ENCODE measurements at places on chromosomes 3 and 15.

DNA sequence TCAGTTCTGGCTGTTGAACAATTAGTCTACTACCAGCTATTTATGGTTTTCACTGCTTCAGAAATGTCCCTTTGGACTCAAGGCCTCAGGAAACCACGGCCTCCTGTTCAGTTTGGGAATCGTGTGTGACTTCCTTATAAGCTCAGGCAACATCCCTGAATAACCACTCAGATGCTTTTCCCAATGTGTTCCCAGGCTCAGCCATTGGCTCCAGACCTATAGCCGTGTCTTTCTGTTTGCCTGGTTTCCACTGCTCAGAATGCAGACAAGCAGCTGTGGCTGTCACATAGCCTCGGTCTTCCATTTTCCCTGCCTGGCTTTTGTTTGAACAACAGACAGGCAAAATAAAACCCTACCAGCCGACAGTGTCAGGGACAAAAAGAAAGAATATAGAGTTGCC, 63.2 kb upstream of the ATP2B2 start:
- DNase-seq, result no peak

- DNase-seq, result no peak
Observed at GRCh38 chr15:62559381-62559733, 394.3 kb upstream of the C2CD4B start.

GRCh38 chr3:19107719-19108118, 40.6 kb upstream of the KCNH8 start:
- DNase-seq, result no peak

DNA sequence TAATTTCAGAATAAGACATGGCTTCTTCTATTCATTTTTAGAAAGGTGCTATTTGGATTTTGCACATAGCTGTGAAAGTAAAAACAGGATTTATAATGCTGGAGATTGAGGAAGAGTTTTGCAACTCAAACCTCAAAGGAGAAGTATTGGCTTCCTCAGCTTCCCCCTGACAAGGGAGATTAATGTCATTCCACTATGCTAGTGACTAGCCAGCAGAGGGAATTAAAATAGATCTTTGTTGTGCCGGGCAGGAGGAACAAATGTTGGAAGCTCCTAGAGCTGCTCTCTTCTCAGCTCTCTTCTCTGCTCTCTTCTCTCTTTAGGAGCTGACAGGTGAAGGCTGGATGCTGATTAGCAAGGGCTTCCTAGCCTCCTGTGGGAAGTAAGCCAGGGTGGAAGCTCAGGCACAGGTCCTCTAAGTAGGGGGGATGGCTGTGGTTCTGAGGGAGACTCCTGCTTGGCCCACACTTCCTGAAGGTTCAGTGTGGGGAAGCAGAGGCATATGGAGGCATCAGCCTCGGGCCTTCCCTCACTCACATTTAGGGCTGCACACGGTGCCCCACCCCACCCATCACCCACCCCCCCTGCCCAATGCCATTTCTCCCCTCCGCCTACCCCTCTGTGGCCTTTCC, 29.6 kb downstream of the CX3CR1 start:
- no peak for DNase-seq

DNA sequence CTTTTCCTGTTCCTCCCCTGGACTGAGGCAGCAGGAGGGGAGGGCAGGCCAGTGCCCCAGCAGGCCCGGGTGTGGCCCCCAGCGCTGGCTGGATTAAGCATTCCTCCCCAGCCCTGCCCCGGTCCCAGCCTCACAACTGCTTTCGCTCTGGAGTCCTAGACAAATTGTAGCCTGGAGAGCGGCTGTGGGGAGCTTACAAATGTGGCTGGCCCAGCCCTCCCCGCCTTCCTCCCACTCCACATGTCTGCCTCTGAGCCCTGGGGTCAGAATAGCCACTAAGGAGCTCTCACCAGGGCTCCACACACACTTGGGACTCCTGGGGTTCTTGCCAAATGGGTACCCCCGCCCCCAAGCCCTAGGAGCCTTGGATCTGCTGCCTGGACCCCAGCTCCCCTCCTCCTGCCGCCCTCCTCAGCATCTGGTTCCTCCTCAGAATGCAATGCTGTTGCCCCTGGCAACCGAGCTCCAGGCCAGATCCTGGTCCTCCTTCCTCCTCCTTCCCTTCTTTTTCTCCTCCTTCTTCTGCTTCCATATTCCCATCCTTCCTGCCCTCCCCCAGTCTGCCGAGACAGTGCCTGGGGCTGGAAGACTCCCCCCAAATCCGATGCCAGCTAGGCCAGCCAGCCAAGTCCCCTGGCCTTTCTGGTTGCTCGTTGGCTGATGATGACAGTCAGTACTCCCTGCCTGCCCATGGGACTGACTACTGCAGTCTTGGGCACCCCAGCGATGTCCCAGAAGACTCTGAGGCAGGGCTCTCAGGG, 91.1 kb downstream of the LINGO1 start:
- DNase-seq, result no peak
